ENCODE measurements at places on chromosomes 7 and 10.

DNA sequence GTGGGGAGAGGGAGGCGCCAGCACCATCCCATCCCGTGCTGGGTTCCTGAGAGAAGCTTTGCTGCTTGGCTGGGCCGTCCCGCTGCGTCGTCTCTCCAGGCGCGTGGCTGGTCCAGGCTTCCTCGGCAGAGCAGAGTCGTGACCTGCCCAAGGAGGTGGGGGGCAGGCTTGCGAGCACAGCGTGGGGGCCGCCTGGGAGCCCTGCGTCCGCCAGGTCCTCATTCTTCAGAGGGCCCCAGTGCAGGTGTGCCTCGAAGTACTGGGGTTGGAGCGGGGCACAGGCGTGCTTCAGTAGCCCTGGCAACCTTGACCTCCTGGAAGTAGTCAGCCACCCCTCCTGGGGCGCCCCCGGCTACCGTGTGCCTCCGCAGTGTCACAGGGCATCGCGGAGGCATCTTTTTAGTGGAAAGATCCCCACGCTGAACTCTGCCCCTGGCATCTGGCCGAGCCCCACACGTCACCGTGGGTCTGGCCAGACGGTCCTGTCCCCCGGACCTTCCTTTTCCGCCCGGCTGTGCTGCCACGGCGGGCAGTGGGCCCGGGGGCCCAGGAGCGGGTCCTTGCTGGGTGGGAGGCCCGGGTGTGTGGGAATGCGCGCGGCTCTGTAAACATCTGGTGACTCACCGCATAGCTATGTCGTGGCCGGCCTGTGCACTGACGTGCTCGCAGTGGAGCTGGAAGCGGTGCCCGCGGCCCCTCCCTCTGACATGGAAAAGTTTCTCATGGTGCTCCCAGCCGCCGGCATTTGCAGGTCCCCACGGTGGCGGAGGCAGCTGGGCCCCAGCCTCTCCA is 6.4 kb downstream of the MAFK start:
- no peak for DNase-seq

GRCh38 chr7:106068538-106068961 is 43.6 kb downstream of the SYPL1 start:
- DNase-seq = no peak

GRCh38 chr10:123275136-123275564 is 120.9 kb downstream of the BUB3 start:
- DNase-seq = no peak

GRCh38 chr7:44073664-44074348 is 8.4 kb upstream of the PGAM2 start:
- no peak for DNase-seq

- DNase-seq = no peak
Observed at GRCh38 chr10:61016630-61017029, 72.6 kb upstream of the RHOBTB1 start.

All from NCI-H526 treated with DMSO at 0.1 percent for 48 hours (cell line).